Midbrain (tissue), 1 donor: ENCODE measurements at places on chromosomes 7 and 10.
A peak's percentile ranks its signal among the peaks of the same experiment; 100 is the strongest.

GRCh38 chr10:86439544-86439943 lies 72.9 kb upstream of the GRID1 start:
- peak; percentile 32 for DNase-seq

- DNase-seq: no peak
These were observed 537.9 kb upstream of the FOXK1 start for GRCh38 chr7:4144172-4144701.

DNA sequence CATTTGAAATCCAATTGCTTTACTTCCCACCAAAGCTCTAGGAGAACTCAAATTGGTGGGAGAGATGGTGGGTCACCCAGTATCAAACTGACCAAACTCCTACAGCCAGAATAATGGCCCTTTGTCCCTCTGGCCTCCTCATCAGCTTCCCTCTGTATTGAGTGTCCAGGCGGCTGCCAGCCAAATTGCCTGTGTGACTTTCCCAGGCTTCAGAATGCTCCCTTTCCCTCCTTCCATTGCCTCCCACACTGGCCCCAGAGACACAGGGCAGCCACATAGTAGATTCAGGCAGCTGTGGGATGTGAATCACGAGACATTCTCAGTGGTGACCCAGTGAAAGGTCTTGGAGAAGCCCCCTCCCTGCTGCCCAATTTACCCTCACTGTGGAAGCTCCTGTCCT lies 12.7 kb upstream of the VDAC2 start:
- peak; percentile 51 for DNase-seq

- DNase-seq: no peak
These were observed 13.0 kb upstream of the TRPV6 start for GRCh38 chr7:142898377-142899170.

GRCh38 chr10:124896751-124897150 lies 45.2 kb upstream of the ZRANB1 start:
- DNase-seq: no peak
